Tracheal epithelial cell (primary cell): ENCODE measurements at places on chromosomes 7 and 10. TPM values are rescaled to one million over a fixed set of nuclear protein-coding genes. Genes with fewer than 3 reads are reported as not detected.

Gene EBF3
- not detected in 2 replicates for total RNA-seq

Gene HOXA13
- total RNA-seq = not detected in 2 replicates

Gene ATOH7
- not detected in 2 replicates for total RNA-seq

Gene CYP3A4
- under 0.01 and 0.21 TPM in 2 replicates for total RNA-seq

Gene SPDYE5
- total RNA-seq = not detected in 2 replicates

Gene HEPACAM2
- total RNA-seq = not detected in 2 replicates

Gene JCAD
- total RNA-seq = 0.21 and 0.48 TPM in 2 replicates

Gene SPDYE16
- total RNA-seq = not detected in 2 replicates

Gene SUN3
- total RNA-seq = not detected in 2 replicates

Gene ZNF862
- 3.9 and 6.8 TPM in 2 replicates for total RNA-seq

Gene FXYD4
- total RNA-seq = not detected in 2 replicates

Gene ADCY1
- 0.21 and 1.9 TPM in 2 replicates for total RNA-seq

Gene SPDYE6
- not detected in 2 replicates for total RNA-seq

Gene ZNF804B
- total RNA-seq = not detected in 2 replicates

Gene TMEM254
- total RNA-seq = 4.8 and 14.3 TPM in 2 replicates

Gene ACTL6B
- total RNA-seq = not detected in 2 replicates

Gene ZCCHC24
- 0.96 and 1.5 TPM in 2 replicates for total RNA-seq

Gene OGDHL
- 0.21 and 1.2 TPM in 2 replicates for total RNA-seq

Gene SYT15B
- 0.21 and 0.24 TPM in 2 replicates for total RNA-seq

Gene CALML3
- 1.1 and 2.7 TPM in 2 replicates for total RNA-seq

Gene IGF2BP3
- 7.5 and 26.0 TPM in 2 replicates for total RNA-seq

Gene C7orf57
- total RNA-seq = 0.21 TPM in 1 of 2 replicates, not detected in the other

Gene PNLIPRP3
- 13.0 and 68.0 TPM in 2 replicates for total RNA-seq

Gene GUSB
- total RNA-seq = 16.6 and 21.2 TPM in 2 replicates

Gene CALCR
- total RNA-seq = not detected in 2 replicates

Gene VWDE
- total RNA-seq = 1.9 and 3.6 TPM in 2 replicates

Gene ZNF727
- total RNA-seq = under 0.01 and 0.21 TPM in 2 replicates

Gene CDK6
- 85.0 and 126 TPM in 2 replicates for total RNA-seq

Gene ZFYVE27
- total RNA-seq = 19.6 and 26.7 TPM in 2 replicates

Gene PNLIPRP1
- not detected in 2 replicates for total RNA-seq

Gene GDF10
- total RNA-seq = under 0.01 TPM in 1 of 2 replicates, not detected in the other

Gene FAM25C
- not detected in 2 replicates for total RNA-seq

Gene UCN3
- total RNA-seq = not detected in 2 replicates

Gene PNLIPRP2
- total RNA-seq = not detected in 2 replicates

Gene LRRC18
- not detected in 2 replicates for total RNA-seq

Gene CYP2C19
- 0.21 TPM in 1 of 2 replicates, not detected in the other for total RNA-seq

Gene ZCWPW1
- total RNA-seq = 1.4 and 2.8 TPM in 2 replicates

Gene OR9A2
- total RNA-seq = not detected in 2 replicates

Gene H2BK1
- total RNA-seq = not detected in 2 replicates

Gene HOGA1
- total RNA-seq = 0.21 and 25.5 TPM in 2 replicates

Gene PSD
- 0.43 and 4.6 TPM in 2 replicates for total RNA-seq

Gene ZNF853
- total RNA-seq = 0.85 and 2.2 TPM in 2 replicates

Gene PIK3AP1
- 1.1 and 4.1 TPM in 2 replicates for total RNA-seq

Gene PHKG1
- total RNA-seq = 0.21 and 1.2 TPM in 2 replicates

Gene FAM221A
- 1.2 and 1.9 TPM in 2 replicates for total RNA-seq

Gene UFSP1
- total RNA-seq = 8.3 and 14.7 TPM in 2 replicates
